ENCODE measurements at places on chromosomes 11 and 22.

DNA sequence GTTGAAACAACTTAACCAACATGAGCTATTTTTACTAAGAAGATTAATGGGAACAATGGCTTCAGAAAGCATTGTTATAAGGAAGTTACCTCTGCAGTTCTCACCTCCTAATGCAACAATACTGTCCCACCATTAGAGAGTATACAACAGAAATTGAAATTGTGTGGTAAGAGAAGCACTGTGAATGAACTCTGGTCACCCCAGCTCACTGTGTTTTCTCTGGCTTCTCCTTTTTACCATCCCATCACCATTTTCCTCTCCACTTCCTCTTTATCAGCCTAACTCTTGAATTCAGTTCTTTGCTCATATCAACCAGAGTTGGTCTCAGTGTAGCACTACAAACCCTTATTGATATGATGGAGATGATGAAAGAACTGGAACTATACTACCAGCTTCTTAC is 138.0 kb upstream of the POU2AF2 start:
- no peak for DNase-seq

DNA sequence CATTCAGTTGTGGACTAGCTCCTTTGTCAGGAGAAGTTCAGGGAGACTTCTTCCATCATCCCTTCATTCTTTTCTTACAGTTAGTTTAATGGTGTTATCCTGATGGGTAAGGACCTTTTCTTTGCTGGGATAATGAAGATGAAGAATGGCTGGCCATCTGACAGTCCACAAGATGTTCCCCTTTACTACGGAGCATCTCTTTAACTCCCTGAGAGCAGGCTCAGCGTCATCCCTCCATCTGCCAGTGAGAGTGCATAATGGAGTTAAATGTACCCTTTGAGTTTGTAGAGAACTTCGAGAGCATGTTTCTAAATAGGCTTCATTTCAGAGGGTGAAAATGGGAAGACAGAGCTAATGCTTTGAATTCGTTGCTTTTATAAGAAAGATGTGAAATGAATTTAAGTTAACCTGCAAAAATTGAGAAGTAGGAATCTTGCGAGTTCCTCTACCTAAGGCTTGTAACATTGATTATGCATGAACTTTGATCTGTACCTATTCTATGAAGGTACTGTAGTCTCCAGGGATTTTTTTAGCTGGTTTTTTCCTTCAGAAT is 1.7 kb downstream of the EP300 start:
- DNase-seq = no peak

GRCh38 chr22:25447067-25447685 is 117.3 kb upstream of the GRK3 start:
- DNase-seq = no peak

- DNase-seq = no peak
These were observed 8.4 kb downstream of the XBP1 start for GRCh38 chr22:28791841-28792490.

DNA sequence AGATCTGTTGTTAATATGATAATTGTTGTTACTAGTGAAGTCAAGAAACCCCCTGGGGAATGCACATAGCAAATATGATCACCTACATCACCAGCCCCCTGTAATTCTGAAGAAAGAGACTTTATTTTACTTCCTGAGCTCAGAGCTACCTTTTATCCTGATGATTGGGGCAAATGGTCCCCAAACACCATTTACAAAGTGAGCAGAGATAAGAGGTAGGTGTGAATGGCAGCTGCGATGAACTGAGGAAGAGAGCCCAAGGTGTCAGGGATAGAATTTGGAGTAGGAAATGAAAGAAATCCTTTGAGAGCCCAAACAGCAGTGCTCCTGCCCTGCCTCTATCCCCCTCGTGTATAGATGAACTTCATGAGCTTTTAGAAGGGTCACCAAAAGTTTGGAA is 69.1 kb downstream of the TENM4 start:
- DNase-seq = no peak
